ENCODE measurements at places on chromosomes 3 and 15. TPM values are rescaled to one million over a fixed set of nuclear protein-coding genes. Genes with fewer than 3 reads are reported as not detected.

GRCh38 chr3:57963811-57964346 lies 44.3 kb upstream of the FLNB start:
- DNase-seq = no peak

DNA sequence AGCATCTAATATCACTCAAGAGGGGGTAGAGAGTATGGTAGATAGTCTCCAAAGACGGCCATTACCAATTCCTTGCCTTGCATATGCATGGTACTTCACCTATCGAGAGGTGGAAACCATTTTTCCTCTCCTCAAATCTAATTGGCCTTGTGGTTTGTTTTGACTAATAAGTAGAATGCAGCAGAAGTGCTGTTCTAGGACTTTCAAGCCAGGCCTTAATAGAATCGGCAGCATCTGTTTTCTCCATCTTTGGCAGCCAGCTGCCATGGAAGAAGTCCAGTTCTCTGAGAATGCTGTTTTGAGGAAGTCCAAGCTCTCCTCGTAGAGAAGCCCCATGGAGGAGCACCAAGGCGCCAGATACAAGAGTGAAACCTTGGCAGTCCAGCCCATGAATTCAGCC lies 59.1 kb upstream of the RASGRP1 start:
- no peak for DNase-seq

DNA sequence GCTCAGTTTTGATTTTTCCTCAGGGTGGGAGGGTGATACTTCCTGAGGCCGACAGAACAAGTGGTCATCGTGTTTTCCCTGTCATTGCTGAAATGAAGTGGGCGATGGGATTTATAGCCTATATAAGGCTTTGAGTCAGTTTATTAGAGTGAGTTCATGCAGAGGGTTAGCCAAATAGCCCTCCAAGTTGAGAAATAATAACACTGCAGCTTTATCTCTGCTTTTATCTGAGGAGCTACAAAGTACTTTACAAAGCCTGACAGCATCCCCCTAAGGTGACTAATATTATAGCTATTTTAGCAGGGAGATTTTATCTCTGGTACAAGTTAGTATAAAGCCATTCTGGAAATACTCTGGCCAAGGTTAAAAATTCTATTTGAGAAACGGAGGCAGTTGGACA lies 389.6 kb downstream of the MFSD1 start:
- DNase-seq = peak; percentile 75

- no peak for DNase-seq
These were observed 60.9 kb downstream of the STRIT1 start for GRCh38 chr3:155232605-155233004.

GRCh38 chr3:44883999-44884431 lies 9.6 kb downstream of the TGM4 start:
- peak; percentile 95 for DNase-seq

GRCh38 chr3:194312186-194312742 lies 38.9 kb downstream of the CPN2 start:
- no peak for DNase-seq

DNA sequence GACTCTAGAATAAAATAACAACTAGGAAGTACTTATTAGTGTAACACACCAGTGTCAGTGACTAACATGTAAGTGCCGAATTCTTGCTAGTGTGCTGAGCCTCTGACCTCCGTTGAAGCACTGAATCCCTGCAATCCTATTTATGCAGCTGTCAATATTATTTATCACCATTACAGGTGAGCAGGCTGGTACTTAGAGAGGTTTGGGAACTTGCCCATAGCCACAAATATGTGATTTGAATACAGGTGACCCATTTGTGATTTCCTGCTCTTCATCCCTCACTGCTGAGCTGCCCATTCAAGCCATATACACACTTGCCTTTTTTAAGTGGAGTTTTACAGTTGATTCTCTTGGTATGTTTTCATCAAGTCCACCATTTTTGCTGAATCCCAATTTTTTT lies 12.2 kb downstream of the EIF4E3 start:
- DNase-seq = no peak

- no peak for DNase-seq
These were observed 409.0 kb downstream of the TUSC7 start for GRCh38 chr3:117118604-117119003.

- DNase-seq = no peak
These were observed 627.1 kb upstream of the CCDC54 start for GRCh38 chr3:106750092-106750491.

DNA sequence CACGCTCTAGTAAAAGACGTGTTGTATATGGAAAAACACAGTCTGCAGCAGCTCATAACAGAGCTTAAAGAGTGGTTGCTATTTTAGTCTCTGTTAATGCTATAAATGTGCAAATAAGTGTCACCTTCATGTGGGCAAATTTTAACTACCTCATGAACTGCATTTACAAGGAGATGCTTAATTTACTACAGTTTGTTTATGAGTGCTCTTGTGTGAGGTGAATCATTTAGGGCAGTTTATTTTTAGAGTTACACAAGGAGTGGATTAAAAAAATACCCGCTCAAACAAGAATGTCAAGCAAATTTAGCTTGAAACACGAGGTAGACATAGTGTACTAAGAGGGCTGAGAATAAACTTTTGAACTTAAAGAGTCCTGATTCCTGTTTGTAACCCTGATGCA lies 579.0 kb downstream of the MFSD1 start:
- no peak for DNase-seq

GRCh38 chr3:142586803-142587406 lies 8.4 kb upstream of the ATR start:
- peak; percentile 85 for DNase-seq

DNA sequence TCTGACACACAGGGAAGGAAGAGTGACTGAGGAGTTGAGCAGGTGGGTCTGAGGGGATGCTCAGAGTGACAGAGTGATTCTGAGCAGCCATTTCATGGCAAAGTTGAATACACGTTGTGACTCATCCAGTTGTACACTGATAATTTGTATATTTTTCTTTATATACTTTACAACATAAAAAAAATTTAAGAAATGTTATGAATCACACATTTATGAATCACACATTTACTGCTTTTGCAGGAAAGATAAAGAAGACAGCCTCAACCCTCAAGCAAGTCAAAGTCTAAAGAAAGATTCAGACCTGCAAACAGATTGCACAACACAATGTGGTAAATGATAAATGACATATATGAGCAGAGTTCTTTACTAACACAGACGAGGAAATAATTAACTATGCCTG lies 21.0 kb upstream of the CHMP2B start:
- DNase-seq = no peak

- DNase-seq = no peak
These were observed 4.4 kb upstream of the SCN5A start for GRCh38 chr3:38653685-38654537.

- no peak for DNase-seq
These were observed 1.6 kb downstream of the PLXNA1 start for GRCh38 chr3:126984391-126985131.

DNA sequence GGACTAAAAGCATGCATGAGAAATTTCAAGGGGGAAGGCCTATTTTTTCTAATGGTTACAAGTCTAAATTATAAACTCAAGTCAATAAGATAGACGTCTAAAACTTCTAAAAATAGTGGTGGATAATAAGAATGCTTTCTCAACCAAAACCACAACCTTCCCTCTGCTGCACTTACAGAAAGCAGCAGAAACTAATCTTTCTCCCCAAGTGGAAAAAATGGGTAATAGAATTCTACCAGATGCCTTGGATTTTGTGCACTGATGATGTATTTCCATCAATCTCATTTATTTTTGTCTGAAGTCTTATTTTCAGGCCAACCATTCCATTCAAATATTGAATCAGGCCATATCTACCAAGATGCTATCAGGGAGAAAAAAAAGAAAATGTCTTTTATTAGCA lies 344.7 kb downstream of the NEK10 start:
- DNase-seq = no peak

DNA sequence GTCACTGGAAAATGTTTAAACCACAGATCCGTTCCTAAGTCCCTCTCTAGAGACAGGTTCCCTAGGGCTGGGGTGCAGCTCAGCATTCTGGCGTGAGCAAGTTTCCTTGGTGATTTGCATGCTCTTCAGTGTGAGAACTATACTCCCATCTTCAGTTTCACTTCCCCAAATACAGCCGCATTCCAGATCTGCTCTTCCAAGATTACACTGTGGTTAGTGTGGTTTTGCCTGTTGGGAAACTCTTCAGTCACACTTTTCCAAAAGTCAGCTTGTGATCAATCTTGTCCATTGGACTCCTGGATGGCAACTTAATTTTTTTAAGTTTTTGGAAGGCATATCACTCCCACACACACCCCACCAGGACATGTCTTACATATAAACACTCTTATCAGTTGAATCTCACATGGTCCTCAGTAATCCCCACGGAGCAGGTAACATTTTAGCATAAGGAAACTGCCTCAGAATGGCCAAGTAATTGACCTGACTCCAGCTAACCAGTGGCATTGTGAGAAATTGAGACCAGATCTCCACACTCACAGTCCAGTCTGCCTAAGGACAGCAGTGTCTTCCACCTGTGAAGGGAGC lies 33.5 kb upstream of the PTPN23 start:
- no peak for DNase-seq

GRCh38 chr3:35654476-35654875 lies 15.2 kb downstream of the ARPP21 start:
- DNase-seq = no peak

- DNase-seq = no peak
These were observed 177.5 kb downstream of the STT3B start for GRCh38 chr3:31710123-31710803.

DNA sequence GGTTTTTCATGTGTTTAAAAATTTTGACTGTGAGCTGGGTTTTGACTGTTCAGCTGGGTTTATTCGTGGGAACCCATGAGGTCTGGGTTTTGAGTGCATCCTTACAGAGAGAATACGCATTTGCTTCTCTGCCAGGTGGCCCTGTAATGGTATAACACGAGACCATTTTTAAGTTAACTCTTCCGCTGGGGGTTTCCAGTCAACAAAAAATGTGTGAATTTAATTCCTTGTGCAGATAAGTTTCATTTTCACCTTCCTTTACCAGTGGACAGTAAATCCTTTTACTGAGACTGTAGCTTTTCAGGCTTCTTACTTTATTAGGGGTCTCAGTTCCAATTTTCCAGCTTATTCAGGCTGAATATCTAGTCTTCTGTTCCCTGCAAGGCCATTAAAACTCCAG lies 149.6 kb downstream of the OPA1 start:
- DNase-seq = no peak

- peak; percentile 81 for DNase-seq
These were observed 188.3 kb downstream of the APBA2 start for GRCh38 chr15:29074045-29074444.

DNA sequence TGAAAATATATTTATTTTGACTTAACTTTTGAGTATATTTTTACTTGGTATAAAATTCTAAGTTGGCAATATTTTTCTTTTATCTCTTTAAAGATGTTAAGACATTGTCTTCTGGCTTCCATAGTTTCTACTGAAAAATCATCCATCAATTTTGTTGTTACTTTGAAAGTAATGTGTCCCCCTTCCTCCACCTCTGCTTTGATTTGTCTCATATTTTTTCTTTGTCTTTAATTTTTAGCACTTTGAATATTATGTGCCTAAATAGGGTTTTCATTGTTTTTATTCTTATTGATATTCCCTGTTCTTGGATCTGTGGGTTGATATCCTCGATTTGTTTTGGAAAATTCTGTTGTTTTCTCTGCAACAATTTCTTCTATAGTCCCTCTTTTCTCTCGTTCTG lies 157.4 kb downstream of the CD47 start:
- DNase-seq = no peak

- no peak for DNase-seq
These were observed 50.0 kb upstream of the PCSK6 start for GRCh38 chr15:101539492-101539891.

DNA sequence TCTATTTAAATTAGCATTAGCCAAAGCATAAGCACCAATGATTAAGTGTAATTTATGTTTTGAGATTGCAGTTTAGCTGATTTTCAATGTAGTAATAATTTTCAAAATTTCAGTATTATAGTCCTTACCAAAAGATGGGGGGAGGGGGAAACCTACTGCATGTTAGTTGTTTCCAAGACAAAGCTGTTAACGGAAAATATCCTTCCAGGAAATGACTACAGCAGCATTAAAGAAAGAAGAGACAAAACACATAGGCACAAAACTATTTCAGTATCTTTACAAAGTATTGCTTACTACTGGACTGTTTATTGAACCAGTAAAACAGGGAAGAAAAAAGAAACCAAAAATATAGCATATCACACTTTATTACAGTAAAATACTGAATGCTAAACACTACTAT lies 10.5 kb downstream of the BNIP2 start:
- DNase-seq = peak; percentile 89

- DNase-seq = no peak
These were observed 205.4 kb upstream of the TSC22D2 start for GRCh38 chr3:150202711-150203110.

- DNase-seq = no peak
These were observed 80.1 kb downstream of the SNRK start for GRCh38 chr3:43366481-43366880.

DNA sequence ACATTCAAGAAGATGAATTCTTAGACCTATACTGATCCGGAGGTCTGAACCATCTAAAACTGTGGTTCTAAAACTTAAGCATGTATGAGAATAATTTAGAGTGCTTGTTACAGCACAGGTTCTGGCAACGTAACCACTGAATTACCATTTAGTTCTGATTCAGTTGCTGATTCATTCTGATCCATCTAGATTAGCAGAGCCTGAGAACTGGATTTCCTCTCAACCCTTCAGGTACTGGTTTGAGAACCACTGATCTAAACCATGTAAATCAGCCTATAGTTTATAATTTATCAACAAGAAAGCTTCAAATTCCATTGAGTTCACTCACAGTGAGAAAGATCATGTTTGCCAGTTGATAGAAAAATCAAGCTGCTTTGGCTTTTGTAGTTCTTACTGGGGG lies 1001.1 kb upstream of the EPHA6 start:
- no peak for DNase-seq

DNA sequence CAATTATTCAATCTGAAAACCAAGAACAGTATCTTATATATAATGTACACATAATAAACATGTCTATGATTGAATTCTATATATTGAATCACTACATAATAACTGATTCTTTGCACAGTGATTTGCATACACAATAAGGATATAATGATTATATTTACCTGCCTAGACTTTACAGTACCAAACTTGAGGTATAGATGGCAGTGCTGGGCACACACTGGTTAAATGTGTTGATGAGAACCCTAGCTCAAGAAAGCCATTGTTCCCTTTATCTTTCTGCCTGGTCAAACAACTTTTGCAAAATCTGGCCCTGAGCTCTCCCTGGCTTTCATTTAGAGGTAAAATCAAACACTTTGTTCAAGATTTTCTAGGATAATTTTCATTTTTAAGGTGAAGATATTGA lies 697.7 kb downstream of the TUSC7 start:
- peak; percentile 23 for DNase-seq

GRCh38 chr3:99394831-99395778 lies 243.3 kb upstream of the COL8A1 start:
- no peak for DNase-seq

GRCh38 chr3:69288161-69288895 lies 97.6 kb downstream of the FRMD4B start:
- DNase-seq = peak; percentile 19

- DNase-seq = peak; percentile 40
These were observed 14.4 kb upstream of the C3orf80 start for GRCh38 chr3:160210799-160211221.

- DNase-seq = peak; percentile 55
These were observed 9.2 kb downstream of the THBS1 start for GRCh38 chr15:39589815-39590644.

The LIPH gene
- total RNA-seq = not detected

The RAB8B gene
- 95.7 TPM for total RNA-seq

The THRB gene
- total RNA-seq = 0.23 TPM

The GOLGA6L25 gene
- not detected for total RNA-seq

The UBAP1L gene
- total RNA-seq = 2.7 TPM

The GHRL gene
- 0.19 TPM for total RNA-seq

The LRRC31 gene
- not detected for total RNA-seq

The GPR160 gene
- 11.2 TPM for total RNA-seq

The SLC12A6 gene
- total RNA-seq = 42.8 TPM
